ENCODE measurements at places on chromosomes 6 and 20.

DNA sequence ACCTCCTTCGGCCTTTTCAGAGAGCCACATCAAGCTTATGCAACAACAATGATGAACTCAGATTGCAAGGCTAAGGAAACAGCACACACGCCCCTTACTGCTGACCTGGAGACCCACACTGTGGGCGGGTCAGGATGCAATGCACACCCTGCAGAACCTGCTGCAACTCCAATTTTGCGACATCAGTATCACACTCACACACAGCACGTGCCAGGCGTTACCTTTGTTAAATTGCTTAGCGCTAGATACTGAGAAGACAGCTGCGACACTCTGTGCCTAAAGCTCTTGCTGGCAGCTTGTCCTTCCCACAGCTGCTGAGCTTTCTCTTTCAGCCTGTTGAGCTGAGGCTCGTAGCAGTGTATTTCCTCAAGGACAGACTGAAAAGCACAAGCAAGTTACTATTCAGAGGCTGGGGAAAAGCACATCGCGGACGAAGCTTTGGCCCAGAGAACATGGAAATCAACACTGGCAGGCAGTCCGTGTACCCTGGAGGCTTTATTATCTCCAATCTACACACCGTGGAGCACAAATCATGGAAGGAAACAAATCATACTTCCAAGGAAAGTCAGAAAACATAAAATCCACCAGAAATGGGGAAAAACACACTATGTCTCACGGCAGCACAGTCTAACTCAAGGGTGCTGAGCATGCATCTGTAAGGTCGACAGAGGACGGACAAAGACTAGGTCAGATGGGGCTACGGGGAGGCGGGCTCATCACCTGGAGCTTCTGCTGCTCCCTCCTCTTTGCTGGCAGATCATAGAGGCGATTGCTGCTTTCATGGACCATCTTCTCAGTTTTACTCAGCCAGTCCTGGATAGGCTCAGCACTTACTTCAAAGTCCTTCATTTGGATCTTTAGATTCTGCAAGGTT lies 268.2 kb downstream of the SYNE1 start:
- no peak for DNase-seq

- DNase-seq: no peak
These were observed 540.0 kb upstream of the JARID2 start for GRCh38 chr6:14705841-14706377.

DNA sequence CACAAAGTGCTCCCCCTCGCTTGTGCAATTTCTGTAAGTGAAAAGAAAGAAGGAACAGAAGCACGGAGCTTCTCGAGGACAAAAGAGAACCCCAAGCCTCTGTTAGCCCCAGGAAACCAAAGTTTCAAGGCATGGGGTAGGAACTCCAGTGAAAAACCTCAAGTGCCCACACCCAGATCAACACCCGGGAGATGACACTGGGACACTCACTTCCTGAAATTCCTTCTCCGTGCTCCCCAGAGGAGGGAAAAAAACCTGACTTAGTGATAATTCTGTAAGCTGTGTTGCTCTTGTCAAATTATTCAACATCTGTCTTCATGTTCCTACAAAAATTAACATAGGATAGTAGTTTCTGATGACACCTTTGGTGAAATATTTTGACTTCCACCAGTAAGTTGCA lies 4.6 kb downstream of the MDGA1 start:
- DNase-seq: no peak

DNA sequence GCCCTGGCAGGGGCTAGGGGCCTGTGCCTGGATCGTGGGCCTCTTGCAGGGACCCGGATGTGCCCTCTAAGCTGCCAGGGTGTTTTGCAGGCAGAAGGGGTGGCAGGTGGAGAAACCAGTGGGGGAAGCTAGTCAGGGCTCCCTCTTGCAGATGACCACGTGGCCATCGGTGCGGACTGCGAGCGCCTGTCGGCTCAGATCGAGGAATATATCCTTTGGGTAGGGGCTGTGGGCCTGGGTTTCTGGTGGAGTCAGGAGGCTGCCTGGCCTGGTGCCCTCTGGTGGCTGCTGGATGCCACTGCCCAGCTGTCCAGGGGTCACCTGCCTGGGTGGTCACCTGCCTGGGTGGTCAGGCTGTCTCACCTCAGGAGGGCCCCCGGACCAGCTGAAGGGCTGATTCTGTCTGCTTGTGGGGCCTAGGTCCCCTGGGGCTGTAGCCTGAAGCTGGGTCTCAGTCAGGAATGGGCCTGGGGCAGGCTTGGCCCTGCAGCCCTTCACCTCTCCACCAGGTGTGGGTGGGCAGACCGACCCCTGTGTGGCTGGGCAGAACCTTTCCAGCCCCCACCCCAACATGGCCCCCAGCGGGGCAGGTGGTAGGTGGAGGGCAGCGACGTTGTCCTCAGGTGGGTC lies 6.7 kb downstream of the TCEA2 start:
- DNase-seq: peak; percentile 89

GRCh38 chr6:87654875-87655454 lies 47.1 kb downstream of the AKIRIN2 start:
- no peak for DNase-seq

DNA sequence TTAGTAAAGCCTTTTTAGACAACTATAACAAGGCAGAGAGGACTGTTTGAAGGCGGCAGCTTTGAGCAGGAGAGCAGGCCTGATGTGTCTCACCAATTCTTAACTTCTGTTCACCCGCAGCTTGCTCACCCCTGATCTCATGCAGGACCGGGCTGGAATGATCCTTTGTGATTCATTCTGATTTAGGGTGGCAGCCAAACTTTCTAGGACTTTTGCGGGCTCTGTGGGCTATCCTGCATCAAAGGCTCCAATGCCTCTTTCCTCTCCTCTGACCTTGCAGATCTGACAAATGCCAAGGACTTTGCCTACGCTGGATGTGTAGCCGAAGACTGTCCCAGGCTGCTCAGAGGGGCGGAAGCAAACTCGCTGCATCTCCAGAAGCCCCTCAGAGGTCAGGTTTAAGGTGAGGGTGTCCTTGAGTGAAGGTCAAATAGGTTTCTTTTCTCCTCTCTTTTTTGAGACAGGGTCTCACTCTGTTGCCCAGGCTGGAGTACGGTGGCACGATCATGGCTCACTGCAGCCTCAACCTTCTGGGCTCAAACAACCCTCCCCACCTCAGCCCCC lies 72.3 kb downstream of the VEGFA start:
- DNase-seq: no peak

GRCh38 chr6:105179244-105180065 lies at the start of gene POPDC3:
POPDC3 (minus strand) TSS chr6:105180014; CDS start chr6:105161909, 18,105 bp downstream.
- DNase-seq: peak; percentile 89

DNA sequence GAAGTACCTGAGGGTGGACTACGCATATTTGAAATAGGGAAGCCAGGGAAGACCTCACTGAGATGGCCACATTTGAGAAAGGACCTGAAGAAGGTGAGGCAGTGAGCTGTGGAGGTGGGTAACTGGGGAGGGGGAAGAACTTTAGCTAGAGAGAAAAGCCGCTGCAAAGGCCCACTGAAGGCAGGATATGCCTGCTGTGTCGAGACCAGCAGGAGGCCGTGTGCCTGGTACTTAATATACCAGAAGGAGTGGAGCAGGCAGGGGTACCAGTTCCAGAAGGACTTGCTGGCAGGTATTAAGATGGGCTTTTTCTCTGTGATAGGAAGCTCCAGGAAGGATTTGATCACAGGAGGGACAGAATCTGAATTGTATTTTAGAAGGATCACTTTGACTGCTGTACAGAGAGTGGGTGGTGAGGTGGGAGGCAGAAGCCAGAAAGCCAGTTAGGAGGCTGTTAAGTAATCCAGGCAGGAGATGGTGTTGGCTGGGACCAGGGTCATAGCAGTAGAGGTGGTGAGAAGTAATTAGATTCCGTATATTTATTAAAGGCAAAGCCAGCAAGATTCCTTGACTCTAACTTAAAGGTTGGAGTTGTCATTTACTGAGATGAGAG lies 54.2 kb upstream of the FANCE start:
- peak; percentile 68 for DNase-seq

DNA sequence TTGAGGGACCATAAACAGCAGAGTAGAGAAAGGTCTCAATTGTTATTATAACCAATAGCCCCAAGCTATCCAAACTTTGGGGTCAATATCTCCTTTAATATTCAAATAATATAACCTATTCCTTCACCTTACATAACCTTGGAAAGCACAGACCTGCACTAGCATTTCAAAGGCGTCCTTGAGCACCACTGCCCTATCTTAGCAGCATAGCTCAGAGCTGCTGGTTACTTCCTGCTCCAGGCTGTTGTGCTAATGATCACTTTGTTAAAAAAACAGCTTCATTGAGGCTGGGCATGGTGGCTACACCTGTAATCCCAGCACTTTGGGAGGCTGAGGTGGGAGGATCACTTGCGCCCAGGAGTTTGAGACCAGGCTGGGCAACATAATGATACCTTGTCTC lies 10.5 kb downstream of the SLC35D3 start:
- no peak for DNase-seq

- peak; percentile 47 for DNase-seq
These were observed 156.0 kb downstream of the CEBPB start for GRCh38 chr20:50346374-50347283.

DNA sequence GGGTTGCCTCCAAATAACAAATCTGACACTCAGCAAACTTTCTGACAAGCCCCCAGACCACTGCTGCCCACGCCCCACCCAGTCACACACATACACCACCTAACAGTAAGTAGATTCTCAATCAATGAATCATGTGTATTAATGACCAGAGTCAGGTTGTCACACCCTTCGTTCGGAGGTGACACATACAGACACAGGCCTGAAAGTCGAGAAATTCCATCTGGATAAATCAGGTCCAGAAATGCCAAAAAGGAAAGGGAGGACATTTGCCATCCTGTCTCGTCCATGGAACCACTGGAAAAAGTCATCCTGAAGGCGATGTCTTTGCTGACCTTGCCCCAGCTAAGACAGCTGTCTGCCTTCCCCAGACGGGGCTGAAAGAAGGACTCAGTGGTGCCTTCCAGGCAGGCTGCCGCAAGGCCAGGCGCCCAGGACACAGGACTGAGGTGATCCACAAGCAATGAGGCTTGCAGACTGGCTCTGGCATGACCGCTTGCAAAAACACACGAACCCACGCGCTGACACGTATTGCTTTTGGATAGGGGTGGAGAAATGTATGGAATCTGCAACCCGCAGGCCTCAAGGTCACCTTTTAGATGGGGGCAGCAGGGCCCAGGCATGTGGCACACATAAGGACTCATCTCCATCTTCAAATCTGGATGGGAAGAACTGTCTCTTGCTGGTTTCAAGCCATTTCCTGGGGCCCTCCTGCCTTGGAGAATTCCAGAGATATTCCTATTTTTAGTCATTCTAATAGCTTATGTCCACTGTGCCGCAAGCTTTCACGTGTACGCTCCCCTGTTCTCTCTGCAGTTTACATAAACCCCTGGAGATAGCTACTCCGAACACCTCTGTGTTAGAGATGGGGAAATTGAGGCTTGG lies 9.0 kb downstream of the NFATC2 start:
- DNase-seq: no peak

- peak; percentile 66 for DNase-seq
These were observed 183.0 kb upstream of the MMS22L start for GRCh38 chr6:97465877-97466561.

DNA sequence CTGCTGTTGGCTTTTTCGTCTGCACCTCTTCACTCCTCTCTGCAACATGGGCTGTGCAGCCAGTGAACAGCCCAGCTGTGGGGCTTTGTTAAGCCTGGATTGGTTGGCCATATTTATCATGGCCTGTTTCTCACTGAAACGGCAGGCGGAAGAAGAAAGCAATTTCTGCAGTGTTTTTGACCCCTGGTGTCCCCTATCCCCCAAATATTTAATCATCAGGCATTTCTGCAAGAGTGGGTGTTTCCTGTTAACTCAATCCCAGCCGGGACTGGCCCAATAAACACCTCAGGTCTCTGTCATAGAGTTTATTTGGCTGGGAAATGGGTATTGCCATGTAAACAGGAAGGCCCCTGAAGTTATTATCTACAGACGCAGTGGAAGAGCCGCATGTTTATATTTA lies 174.8 kb upstream of the SUPT3H start:
- no peak for DNase-seq

GRCh38 chr6:52612336-52613054 lies 35.6 kb upstream of the TRAM2 start:
- DNase-seq: no peak

GRCh38 chr20:11350126-11351005 lies 567.3 kb upstream of the BTBD3 start:
- DNase-seq: no peak

- no peak for DNase-seq
These were observed 19.2 kb downstream of the DCBLD1 start for GRCh38 chr6:117501722-117502121.

- DNase-seq: no peak
These were observed 4.7 kb downstream of the MAPK14 start for GRCh38 chr6:36032261-36032660.

GRCh38 chr20:16179371-16179770 lies 393.9 kb downstream of the KIF16B start:
- no peak for DNase-seq

- DNase-seq: peak; percentile 25
These were observed 3.5 kb downstream of the NUP153 start for GRCh38 chr6:17703256-17703694.

- DNase-seq: no peak
These were observed 184.9 kb upstream of the TSHZ2 start for GRCh38 chr20:52787216-52787615.

DNA sequence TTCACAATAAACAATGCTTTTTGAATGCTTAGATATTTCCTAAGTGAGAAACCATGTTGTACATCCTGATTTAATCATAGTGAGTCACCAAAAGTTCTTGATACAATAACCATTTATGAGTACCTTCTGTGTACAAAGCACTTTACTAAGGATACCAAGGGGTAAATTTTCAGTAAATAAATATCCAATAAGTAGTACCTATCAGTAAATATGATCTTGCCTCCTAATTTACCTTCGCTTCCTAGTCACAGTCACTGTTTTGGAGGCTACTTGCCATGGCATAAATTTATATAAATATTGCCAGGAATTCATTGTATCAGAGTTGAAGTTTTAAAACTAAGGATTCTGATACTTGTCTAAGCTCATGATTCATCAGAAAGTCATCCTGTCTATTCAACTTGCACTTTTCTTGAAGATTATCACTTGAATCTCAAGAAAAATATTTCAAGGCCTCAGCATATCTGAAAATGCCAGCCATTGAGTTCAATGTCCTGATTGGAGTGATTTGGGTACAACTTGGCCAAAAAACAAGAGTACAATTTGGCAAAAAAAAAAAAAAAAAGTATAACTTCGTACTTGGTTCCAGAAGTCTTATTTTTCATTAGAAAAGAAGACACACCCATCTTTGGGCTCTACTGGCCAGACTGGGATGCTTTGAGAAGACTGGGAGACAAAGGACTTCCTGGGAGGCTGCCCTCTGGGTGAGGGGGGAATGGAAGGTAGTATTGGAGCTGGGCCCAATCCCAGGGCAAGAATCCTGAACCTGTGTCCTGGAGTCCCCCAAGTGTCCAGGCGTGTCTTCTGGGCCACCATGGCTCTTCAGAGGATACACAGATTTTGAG lies 32.8 kb downstream of the RAB22A start:
- DNase-seq: no peak

GRCh38 chr20:8432435-8433148 lies 300.5 kb downstream of the PLCB1 start:
- DNase-seq: peak; percentile 49

DNA sequence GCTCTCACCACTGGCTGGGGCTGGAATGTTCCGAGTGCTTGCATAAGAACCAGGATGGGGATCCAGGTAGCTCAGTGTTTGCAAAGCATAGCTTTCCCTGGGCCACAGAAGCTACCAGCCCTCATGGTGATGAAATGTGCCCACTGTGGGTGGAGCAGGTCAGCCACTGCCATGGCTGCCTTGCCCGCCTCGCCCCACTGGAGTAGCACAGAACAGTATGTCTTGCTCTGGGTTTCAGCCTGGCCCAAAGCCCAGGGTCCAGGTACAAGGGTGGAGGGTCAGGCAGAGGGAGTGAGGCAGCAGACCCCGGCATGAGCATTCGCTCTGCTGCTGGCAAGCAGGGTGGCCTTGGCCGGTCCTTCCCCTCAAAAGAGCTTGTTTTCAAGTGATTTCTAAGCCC lies 34.7 kb downstream of the KCNK17 start:
- DNase-seq: peak; percentile 29
